Stimulated activated CD8-positive, alpha-beta memory T cell treated with anti-CD3 and anti-CD28 coated beads, Interleukin-7, amount 100 ng/mL, for 4 hours (primary cell): ENCODE measurements at places on chromosomes 7 and 10.

DNA sequence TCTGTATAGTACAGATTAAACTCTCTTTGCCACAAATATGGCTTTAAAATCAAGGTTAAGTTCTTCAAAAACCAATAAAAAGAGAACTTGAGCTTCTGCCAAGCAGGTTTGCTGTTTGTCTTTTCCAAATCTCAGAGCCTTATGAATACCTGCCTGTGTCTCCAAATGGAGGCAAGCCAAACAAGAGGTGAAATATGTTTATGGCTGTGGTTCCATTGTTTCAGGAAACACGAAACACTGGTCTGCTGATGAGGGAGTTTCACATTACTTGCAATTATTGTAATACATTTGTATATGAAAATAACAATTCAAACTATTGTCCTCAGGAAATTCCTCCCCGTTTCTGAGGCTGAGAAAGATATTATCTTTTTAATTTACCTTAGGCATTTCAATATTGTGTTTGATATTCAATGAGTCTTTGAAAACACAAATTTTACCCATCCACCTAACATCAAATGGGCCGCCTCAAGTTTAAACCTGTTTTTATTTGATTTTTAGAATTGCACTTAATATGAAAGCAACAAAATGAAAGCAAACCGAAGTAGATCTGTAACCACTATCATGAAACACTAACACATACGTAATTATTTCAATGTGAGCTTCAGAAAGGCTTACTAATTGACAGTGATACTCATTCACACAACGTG, 359.3 kb downstream of the HGF start:
- no peak for DNase-seq

DNA sequence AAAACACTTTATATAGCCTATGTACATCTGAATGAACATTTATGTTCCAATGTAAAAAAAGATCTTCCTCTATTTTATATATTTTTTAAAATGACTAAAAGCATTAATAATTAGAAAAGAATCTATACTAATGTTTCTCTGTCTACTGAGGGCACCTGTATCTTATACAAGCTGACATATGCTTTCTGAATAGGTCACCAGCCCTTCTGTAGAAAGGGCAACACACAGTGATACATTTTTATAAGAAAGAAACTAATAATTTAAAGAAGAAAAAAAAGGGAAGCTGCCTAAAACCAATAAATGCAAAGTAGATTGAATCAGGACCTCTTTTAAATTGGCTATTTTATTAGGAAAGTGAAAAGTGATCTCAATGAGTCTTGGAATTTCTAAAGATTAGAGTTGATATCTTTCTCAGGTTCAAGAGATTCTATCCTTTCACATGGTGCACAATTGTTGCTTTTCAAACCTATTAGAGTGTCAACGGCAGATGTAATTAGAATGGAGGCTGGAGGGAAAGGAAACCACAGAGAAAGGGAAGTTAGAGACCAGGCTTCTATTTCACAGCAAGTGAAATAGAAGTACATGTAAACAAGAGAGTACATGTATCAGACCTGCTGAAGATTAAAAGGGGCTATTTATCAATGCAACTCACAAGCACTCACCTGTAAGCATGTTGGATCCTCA, 6.3 kb downstream of the MTPN start:
- no peak for DNase-seq

DNA sequence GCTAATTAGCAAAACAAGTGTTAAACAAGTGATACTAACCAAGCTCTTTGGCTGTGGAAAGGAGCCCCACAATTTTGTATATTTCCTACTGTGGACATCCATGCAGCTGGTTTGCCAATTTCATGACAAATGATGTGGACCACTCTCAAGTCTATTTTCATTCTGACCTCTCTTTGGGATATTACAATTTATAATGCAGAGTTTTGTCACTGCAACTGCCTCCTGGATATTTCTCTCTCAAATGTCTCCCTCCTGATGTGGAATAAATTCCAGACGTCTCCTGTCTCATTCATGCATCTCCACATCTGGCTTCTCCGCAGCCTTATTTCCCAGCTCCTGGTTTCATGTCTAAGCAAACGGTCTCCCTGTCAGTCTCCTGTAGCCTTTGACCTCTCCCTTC, 80.6 kb upstream of the RHEB start:
- no peak for DNase-seq

GRCh38 chr7:103993551-103993950, 4.1 kb upstream of the RELN start:
- DNase-seq = no peak

- no peak for DNase-seq
Measured at GRCh38 chr7:123398921-123399320, 135.5 kb downstream of the IQUB start.

DNA sequence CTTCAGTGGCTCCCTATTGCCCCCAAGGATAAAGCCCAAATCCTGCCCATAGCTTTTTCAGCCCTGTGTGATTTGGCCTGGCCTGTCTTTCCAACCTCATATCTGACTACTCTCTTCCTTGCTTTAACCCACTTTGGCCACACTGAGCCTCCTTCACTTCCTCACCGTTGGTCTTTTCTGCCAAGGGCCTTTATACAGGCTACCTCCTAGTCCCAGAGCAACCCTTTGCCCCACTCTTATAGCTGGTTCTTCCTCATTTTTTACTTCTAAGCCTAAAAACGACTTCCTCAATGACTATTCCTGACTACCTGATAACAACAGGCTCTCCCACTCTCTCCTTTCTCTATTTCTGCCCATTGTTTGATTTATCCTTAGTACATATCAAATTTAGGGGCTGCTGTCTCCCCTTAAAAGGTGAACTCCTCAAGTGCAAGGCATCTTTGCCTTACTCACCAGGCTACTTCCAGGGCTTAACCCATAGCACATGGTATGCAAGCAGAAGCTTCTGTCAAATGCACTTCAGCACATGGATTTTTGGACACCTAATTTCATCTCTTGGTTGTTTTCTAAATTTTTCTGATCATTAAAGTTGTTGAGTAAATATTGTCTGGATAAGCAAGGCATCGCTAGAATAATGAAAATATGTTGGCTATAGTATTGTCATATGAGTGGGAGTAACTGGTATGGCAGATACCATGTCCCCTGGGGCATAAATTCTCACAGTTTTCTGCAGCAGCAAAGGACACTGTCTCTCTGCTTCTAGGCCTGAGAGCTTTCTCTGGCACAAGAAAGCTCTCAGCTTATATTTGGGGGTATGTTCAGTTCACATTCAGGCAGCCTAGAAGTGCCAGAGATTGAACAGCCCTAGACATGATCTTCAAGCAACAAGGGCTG, 201.5 kb upstream of the GPR26 start:
- DNase-seq = no peak

DNA sequence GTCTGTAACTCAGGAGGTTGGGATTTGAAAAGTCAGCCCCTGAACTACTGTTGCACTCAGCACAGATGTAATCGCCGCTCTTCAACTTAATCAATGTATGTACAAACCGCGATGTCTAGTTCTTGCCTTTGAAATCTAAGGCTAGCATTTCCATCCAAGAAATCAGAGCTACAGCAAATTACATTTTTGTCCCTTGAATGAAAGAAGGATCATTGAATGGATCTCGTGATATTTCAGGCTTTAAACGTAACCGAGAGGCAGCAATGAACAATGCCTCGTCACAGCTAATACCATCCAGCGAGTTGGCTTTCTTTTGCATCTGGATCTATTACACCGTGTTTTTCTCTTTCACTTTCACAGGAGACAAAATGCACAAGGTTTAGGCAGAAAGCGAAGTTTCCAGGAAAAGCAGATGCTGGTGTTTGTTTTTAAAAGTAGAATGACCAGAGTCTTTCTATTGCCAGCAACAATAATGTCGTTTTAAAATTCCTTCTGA, 5.5 kb downstream of the SKIDA1 start:
- DNase-seq = no peak

- DNase-seq = no peak
Measured at GRCh38 chr10:35259769-35260397, 76.4 kb upstream of the CCNY start.

GRCh38 chr7:114851406-114852061, 70.4 kb upstream of the MDFIC start:
- no peak for DNase-seq

- no peak for DNase-seq
Measured at GRCh38 chr10:27525819-27526218, 21.7 kb downstream of the RAB18 start.

GRCh38 chr7:149818536-149818840, 19.7 kb upstream of the ZNF862 start:
- no peak for DNase-seq

DNA sequence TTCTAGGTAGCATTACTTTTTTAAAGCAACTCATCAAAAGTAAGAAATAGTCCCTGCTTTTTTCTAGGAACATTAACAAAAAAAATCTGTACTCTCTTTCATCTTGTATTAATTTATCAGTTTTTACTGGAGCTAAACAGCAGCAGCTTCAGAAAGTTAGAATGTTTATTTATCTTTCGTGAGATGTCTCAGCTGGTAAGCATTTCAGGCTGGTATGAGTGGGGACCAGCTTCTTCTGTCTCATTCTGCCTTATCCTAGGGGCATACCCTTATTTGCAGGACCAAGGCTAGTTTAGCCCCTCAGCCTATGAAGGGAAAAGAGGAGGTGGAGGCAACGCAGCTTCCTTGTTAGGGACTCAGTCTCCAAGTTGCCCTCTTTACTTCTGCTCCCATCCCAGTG, 35.1 kb downstream of the LANCL2 start:
- no peak for DNase-seq

GRCh38 chr7:122329145-122329802, 24.7 kb upstream of the FEZF1 start:
- DNase-seq = no peak

GRCh38 chr10:118542745-118543144, 52.7 kb downstream of the PRLHR start:
- DNase-seq = no peak

- no peak for DNase-seq
Measured at GRCh38 chr10:6770846-6771245, 190.8 kb upstream of the PRKCQ start.

- no peak for DNase-seq
Measured at GRCh38 chr10:22386503-22386902, 41.2 kb downstream of the SPAG6 start.

- DNase-seq = no peak
Measured at GRCh38 chr10:65719790-65720189, 1206.0 kb upstream of the LRRTM3 start.

DNA sequence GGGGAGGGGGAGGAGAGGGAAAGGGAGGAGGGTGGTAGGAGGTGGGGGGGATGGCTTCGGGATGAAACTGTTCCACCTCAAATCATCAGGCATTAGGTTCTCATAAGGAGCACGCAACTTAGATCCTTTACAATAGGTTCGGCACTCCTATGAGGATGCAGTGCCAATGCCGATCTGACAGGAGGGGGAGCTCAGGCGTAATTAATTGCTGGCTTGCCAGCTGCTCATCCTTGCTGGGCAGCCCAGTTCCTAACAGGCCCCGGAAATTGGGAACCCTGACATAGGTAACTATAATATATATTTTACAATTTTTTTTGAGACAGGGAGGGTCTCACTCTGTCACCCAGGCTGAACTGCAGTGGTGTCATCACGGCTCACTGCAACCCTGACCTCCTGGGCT, 118.8 kb upstream of the SFMBT2 start:
- DNase-seq = no peak

GRCh38 chr7:44846816-44847508, 925 bp downstream of the H2AZ2 start:
- no peak for DNase-seq

DNA sequence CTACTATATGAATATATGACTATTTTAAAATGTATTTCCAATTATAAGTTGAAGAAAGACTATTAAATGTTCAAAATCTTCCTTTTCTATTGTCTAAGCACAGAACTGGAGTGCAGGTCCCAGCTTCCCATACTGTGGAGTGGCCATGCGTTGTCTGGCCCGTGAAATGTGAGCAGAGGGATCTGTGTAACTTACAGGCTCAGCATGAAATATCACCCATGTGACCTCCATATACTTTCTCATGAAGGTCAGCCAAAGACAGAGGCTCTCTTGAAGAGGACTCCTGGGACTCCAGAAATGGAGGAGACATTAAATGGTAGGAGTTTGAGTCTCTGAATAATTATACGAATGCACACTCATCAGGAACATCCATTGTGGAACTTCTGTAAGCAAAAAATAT, 92.4 kb upstream of the CAV2 start:
- DNase-seq = no peak

DNA sequence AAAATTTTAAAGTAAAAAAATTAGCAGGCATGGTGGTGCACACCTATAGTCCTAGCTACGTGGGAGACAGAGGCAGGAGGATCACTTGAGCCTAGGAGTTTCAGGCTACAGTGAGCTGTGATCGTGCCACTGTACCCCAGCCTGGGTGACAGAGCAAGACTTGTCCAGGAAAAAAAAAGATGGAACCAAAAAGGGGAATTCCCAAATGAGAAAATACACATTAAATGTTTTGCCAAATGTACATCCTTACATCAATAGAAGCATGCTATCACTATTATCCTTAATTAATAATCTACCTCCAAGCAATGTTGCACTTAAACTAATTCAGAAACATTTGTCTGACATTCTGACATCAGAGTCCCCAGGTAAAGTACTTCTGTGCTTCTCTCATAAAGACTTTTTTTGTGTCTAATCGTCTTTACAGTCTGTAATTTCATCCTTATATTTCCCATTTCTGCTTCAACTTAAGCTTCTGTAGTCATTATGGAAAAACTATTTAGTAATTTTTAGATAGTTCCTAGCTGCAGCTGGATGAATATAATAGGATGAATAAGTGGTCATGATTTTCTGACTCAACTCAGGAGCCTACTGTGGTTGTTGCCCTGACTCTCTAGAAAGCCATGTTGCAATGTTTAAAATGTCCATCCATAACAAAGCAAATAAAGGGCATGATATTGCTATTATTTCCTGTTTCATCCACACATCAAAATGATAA, 57.7 kb downstream of the MYPN start:
- DNase-seq = no peak

- DNase-seq = no peak
Measured at GRCh38 chr10:69952069-69952800, 100.4 kb upstream of the MACROH2A2 start.

DNA sequence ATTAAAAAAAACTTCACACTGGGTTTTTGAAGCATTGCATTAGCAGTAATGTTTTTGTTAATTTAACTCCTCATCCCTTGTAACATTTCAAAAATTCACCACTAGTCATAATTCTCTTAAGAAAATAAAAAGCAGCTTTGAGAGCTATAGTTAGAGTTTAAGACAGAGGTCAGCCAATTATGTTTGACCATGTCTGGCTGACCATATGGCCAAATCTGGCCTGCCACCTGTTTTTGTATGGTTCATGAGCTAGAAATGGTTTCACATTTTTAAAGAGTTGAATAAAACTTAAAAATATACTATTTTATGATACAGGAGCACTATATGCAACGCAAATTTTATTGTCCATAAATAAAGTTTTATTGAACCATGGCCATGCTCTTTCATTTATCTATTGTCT, 73.0 kb upstream of the LRRTM3 start:
- DNase-seq = no peak

GRCh38 chr10:126216632-126216961, 171.7 kb downstream of the ADAM12 start:
- no peak for DNase-seq
